G401 (cell line): ENCODE measurements at places on chromosomes 3 and 15.
A peak's percentile ranks its signal among the peaks of the same experiment; 100 is the strongest.

DNA sequence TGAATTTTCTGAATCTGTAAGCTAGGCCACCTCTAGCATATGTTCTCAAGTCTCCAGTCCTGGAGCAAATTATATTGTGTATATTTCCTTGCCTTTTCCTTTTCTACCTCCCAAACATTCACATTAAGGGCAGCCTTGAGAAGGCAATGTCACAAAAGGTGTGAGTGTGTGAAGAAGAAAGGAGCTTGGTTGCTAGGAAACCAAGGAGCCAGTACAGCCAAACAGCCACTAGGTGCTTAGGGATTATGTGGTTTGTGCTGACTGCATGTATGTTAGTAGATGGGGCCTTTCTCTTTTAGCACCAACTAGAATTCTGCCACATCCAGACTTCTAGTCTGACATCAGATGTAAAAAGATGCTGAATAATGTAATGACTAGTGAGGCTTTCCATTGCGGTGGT, 118.8 kb upstream of the DAZL start:
- peak; percentile 26 for DNase-seq

- DNase-seq = no peak
These were observed 12.6 kb upstream of the IGF2BP2 start for GRCh38 chr3:185837414-185837813.

DNA sequence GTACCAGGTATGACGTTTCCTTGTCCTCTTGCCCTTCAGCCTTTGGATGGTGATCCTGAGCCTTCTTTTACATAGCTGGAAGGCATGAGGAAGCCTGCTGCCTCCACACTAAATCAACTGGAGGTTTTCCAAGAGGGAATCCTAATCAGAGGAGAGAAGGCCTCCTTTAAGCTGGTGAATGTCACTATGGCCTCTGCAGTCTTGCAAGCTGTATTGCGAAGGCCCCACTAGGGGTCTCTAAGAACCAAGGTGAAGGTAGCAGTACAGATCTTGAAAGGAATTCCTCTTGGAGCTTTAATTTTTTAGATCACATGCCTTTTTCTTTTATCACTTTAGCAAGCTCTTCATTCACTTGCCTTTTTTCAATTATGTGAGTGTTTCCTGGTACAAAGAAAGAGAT, 119.2 kb downstream of the GHSR start:
- no peak for DNase-seq

DNA sequence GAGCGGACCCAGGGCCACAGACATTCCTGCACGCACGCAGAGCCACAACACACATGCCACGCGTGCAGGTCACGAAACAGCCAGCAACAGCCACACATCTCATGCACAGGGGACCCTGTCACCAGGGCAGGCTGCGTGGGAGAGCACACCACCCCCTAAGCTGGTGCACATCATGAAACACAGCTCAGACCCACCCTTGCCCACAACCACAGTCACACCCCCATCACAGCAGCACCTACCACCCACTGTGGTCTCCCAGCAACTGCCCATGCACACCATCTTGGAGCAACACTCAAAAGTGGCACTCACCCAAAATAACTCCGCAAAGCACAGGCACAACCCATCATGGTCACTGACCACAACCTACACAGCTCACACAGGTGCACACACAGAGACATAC, 75.7 kb downstream of the OCA2 start:
- no peak for DNase-seq

DNA sequence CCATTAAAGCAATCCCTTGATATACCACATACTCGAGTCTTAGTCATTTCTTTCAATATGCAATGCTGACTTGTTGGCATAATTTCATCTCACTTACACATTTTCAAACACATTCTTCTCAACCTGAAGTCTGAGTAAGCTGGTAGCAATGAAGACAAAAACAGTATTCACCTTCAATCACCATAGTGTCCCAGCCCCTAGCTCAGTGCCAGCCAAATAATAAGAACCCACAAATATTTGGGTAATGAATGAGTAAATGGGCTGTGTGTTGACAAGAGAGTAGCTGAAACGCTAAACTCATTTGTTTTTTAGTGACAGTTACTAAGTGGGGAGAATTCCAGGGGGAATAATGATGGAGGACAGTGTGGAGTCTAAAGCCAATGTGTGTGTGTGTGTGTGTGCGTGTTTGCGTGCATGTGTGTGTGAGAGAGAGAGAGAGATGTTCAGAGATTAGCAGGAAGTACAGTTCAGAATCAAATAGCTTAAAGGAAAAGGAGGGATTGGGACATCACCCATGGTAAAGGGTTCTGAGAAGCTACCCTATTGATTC, 165.7 kb downstream of the GAP43 start:
- no peak for DNase-seq

DNA sequence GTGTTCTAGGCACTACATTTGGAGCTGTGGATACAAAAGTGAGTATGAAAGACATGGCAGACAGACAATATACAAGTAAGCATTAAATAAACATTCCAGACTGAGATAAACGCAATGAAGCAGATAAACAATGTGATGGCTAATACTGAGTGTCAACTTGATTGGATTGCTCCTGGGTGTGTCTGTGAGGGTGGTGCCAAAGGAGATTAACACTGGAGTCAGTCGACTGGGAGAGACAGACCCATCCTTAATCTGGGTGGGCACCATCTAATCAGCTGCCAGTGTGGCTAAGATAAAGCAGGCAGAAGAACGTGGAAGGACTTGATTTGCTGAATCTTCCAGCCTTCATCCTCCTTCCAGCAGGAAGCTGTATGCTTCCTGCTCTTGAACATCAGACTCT, 77.2 kb downstream of the CADPS start:
- no peak for DNase-seq

DNA sequence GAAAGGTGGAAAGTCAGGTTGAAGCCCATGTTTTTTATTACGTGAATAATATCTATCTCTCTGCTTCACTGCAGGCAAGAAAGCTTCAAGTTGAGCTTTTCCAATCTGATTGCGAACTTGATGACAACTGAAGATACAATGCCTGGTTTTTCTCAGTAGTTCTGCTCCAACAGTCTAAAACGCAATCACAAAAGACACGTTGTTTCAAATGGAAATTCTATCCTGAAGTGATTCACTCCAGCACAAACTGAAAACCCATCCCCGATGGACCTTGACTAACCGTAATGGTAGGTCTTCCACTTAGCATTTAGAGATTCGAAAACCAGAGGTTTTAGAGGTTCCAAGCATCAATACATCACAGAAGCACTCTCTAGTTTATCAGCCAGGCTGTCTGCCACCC, 10.6 kb downstream of the B4GALT4 start:
- no peak for DNase-seq

GRCh38 chr3:139230391-139230790, 113.4 kb upstream of the MRPS22 start:
- DNase-seq = no peak

- no peak for DNase-seq
These were observed 230.3 kb upstream of the TLE3 start for GRCh38 chr15:70327856-70328678.

DNA sequence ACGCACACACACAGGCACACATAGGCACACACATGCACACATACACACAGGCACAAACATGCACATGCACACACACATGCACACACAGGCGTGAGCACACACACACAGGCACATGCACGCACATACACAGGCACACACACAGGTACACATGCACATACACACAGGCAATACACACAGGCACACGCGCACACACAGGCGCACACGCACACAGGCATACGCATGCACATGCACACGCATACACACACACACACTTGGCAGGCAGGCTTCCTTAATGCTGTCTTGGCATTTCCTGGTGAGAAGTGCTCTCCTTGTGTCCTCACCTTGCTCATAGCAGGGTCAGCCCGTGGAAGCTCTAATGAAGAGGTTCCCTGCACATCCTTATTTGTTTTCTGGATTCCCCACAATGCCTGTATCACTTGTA, 8.4 kb upstream of the SLCO2A1 start:
- no peak for DNase-seq

- DNase-seq = no peak
These were observed 14.7 kb downstream of the PPARG start for GRCh38 chr3:12303534-12303933.

DNA sequence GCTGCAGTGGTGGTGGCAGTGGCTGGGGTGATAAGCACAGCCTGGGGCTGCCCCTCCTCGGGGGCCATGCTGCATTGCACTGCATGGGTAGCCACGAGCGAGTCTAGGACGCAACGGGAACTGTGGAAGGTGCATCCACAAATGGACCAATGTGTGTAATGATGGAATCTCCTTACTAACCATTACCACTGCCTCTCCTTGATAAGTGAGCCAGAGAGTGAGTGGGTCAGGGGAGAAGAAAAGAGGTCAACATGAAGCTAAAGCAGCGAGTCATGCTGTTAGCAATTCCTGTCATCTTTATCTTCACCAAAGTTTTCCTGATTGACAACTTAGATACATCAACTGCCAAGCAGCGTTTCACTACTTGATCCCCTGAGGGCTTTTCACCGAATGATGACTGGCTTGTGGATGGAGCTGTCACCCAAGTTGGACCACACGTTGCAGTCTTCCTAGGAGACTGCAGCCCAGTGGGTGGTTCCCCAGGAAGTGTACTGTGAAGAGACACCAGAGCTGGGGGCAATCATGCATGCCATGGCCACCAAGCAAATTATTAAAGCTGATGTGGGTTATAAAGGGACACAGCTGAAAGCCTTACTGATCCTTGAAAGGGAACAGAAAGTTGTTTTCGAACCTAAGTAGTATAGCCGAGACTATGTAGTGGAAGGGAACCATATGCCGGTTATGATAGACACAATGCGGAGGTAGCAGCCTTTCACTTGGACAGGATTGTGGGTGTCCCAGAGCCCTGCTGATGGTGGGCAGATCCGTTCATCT, 20.6 kb downstream of the SAMD7 start:
- DNase-seq = no peak

DNA sequence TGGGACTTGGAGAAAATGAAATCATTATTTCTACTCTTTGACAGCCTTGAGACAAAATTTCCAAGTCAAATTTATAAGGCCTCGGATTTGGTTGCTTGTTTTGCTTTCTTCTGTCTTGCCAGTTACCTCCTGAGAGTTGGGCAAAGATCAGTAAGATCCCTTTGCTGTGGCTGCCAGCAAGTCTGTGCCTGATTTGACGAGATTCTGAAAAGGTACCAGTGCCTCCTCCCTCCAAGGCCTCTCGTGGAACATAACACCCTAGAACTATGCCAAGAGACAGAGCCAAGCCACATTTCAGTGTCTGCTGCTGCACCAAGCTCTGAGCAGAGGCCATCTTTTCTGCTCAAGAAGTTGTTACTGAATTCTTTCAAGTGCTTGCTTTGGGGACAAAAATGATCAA, 61.0 kb downstream of the GTPBP8 start:
- peak; percentile 82 for DNase-seq

- no peak for DNase-seq
These were observed 22.1 kb downstream of the CLEC3B start for GRCh38 chr3:45048244-45048643.

DNA sequence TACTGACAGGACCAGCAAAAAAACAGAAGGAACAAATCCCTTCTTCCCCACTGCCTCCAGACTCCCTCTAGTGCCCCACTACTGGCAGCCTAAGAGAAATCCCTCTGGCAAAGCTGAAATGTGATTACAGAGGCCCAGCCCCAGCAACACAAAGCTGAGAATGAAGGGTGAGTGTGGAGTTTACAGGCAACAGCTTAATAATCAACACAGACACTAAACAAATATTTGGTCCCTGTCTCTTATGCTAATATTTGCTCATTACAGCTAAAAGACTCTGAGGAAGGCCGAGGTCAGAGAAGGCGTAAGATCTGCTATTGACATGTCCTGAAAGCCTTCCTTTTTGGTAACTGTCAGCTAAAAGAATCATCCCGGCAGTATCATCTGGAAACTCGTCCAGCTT, 308.5 kb upstream of the RASGRP1 start:
- DNase-seq = no peak

- DNase-seq = no peak
These were observed 143.0 kb downstream of the LPP start for GRCh38 chr3:188296761-188297612.

GRCh38 chr3:30737743-30738499, 131.5 kb downstream of the TGFBR2 start:
- DNase-seq = no peak

- no peak for DNase-seq
These were observed 25.6 kb downstream of the ALPK3 start for GRCh38 chr15:84842781-84843180.

DNA sequence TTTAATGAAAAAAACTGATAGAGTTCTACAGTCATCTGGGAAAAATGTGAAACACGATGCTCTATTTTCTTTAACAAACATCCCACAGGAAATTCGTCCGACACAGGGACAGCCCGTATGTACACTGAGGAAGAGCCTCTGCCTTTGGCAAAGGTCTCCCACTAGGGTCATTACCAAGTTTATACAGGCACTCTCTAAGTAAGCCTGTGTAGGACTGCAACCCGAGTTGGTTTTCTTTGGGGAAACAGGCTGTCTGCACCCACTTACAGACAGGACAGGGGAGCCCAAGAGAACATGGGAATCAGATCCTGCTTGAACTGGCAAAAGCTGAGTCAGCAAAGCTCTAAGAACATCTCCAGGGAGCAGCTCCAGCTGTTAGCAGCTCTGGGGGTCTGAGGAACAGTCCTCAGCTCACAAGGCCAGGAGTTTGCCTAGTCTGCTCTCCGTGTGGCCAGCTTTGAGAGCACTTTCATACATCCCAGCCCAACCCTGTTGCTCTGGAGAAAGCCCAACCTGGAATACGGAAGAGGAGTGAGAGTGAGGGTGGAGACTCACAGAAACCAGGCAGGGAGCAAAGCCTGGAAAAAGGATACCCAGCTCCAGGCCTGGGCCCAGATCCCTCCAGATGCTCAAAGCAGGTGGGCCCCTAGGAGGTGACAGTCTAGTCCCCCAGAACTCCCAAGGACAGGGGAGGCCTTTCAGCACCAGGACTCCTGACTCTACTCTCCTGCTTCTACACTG, 1.9 kb downstream of the TBC1D2B start:
- DNase-seq = peak; percentile 49

GRCh38 chr15:77629070-77630030, 3.4 kb downstream of the LINGO1 start:
- no peak for DNase-seq

DNA sequence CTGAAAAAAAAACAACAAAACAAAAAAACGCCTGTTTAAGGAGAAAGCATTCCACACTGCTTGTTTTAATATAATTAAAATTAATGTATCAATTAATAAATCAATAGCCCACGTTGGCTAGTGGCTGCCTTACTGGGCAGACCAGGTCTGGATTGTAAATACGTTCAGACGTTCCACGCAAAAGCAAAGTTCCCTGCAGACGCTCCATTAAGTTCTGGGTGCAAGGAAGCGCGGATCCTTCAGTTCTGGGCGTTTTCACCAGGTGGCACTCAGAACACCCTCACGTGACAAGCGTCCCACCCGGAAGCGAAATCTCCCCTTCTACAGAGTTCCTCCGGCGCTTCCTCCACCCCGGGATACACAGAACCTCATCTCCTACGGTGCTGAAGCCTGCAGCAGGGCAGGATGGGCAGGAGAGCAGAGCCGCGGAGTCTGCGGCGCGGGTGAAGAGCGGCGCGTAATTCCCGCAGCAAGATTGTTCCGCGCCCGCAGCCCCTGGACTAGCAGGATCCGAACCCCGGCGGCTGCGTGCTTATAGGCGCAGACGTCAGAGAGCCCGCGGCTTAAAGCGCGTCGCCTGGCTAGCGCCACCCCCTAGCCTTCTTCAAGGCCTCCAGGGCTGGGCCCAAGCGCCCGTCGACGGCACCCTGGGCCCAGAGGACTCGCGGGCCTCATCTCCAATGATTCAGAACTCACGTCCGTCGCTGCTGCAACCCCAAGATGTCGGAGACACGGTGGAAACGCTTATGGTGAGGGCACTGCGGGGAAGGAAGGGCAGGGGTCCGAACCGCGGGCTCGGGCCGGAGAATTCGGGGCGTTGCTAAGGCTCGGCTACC, at the start of gene SLC25A38:
TSS of gene SLC25A38 (plus strand) at position 326 of the 836 bp plus-strand sequence. CDS start at position 681, 355 bp downstream.
- DNase-seq = peak; percentile 92

GRCh38 chr3:129530251-129530791, 1.9 kb downstream of the RHO start:
- DNase-seq = no peak

GRCh38 chr3:14317057-14317553, 85.3 kb upstream of the SLC6A6 start:
- DNase-seq = no peak
